ENCODE measurements at places on chromosomes 2 and 18.

GRCh38 chr2:62423883-62424458 lies 82.0 kb downstream of the TMEM17 start:
- DNase-seq: no peak

DNA sequence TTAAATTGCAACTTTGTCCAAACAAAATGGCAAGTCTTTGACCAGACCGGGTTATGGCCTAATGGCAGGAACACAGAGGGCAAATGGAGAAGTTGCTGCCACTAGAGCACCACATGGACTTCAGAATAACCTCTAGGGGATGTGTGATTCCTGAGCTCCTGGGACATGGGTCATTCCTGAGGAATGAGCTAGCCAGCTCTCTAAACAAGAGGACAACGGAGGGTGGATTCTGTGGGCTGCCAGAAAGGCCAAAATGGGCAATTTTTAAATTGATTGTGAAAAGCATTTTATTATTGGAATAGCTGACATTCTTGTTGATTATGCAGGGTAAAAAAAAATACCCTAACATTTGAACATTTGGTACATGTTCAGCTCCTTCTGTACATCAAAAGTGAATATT lies 109.8 kb upstream of the FZD5 start:
- no peak for DNase-seq

DNA sequence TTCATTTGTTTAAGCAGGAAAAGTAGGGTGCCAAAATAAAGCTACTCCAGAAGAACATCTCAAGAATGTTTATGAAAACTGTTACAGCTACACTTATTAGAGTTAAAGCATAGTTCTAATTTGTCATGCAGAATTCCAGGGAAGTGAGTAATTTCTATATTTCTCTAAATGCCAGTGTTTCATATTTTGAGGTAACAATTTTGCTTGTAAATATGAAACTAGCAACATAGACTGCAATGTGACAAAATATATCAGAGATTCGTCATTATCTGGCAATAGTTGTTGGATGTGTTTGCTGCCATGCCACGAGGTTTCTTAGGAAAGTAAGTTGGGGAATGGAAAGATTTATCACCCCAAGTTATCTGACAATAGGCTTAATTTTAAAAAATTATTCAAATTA lies 424.1 kb upstream of the ZEB2 start:
- no peak for DNase-seq

GRCh38 chr18:63917817-63918216 lies 10.1 kb downstream of the SERPINB10 start:
- no peak for DNase-seq

- DNase-seq: no peak
Measured at GRCh38 chr18:24656551-24657443, 196.4 kb downstream of the HRH4 start.

GRCh38 chr2:233267516-233268245 lies 16.2 kb downstream of the ATG16L1 start:
- no peak for DNase-seq

Data from AG09309 (cell line).